ENCODE measurements at places on chromosomes 2 and 18. TPM values are rescaled to one million over a fixed set of nuclear protein-coding genes. Genes with fewer than 3 reads are reported as not detected.

Gene VAMP5
- total RNA-seq: not detected

Gene EPHA4
- 16.8 TPM for total RNA-seq

DNA sequence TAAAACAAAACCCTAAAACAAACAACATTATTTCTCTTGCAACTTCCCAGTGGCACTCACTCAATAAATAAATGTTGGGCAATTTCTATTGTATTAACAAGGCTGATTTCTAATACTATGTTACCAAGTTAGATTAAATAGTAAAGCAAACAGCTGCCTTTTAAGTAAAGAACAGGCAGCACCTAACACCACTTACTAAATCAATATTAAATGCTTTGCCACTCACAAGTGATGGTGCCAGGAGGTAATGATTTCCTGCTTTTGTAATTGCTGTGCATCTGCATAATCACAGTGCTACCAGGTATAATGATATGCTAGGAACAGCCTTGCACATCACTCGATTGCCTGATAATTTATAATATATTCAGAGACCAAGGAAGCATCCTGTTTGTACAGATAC, 276.5 kb downstream of the NBAS start:
- DNase-seq: no peak

DNA sequence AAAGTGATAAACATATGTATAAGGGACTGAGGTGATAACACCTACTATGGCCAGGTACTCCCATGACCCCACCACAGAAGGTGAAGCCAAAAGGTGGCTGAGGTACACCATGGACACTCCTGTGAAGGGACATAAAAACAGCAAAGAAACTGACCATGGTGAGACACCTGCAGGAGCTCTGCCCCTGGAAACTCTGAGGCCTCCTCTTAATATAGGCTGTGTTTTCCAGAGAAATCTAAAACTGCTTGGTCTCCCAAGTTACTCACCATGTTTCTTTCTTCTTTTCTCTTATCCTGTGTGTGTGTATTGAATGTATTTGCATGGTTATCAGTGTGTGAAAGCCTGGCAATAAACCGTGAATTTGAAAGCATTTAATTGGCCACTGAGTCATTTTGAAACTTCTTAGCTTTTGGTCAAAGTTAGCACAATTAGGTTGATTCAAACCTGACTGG, 739.3 kb upstream of the GCFC2 start:
- DNase-seq: no peak

Gene CCDC141
- not detected for total RNA-seq

DNA sequence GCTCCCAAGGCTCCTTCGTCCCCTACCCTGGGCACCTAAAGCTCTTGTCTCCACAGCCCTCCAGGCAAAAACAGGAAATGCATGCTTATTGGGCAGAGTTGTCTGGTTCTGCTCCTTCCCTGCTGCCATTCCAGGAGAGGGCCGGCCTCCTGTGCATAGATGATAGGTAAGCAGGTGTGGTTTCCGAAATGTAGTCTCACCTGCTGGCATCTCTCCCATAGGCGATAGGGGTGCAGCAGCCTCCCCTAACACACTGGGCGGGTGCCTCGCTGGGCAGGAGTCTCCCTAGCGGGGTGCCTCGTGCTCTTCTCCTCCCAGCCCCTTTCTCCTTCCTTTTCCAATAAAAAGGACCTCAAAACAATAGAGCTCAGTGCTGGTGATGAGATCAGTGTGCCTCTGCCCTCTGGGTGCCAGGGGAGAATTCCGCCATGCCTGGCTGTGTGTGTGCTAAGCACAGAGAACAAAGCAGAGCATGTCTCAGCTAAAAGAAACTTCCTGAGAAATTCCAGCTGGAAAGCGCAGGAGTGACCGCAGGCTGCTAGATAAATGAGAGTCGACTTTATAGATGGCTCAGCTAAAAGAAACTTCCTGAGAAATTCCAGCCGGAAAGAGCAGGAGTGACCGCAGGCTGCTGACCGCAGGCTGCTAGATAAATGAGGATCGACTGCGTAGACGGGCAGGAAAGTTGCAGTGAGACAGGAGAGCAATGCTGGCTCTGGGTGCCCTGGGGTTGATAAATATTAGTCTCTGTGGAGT, 11.3 kb upstream of the PXDN start:
- DNase-seq: no peak

Gene UPP2
- total RNA-seq: not detected

- no peak for DNase-seq
Measured at GRCh38 chr2:45130736-45131135, 121.5 kb upstream of the SIX2 start.

DNA sequence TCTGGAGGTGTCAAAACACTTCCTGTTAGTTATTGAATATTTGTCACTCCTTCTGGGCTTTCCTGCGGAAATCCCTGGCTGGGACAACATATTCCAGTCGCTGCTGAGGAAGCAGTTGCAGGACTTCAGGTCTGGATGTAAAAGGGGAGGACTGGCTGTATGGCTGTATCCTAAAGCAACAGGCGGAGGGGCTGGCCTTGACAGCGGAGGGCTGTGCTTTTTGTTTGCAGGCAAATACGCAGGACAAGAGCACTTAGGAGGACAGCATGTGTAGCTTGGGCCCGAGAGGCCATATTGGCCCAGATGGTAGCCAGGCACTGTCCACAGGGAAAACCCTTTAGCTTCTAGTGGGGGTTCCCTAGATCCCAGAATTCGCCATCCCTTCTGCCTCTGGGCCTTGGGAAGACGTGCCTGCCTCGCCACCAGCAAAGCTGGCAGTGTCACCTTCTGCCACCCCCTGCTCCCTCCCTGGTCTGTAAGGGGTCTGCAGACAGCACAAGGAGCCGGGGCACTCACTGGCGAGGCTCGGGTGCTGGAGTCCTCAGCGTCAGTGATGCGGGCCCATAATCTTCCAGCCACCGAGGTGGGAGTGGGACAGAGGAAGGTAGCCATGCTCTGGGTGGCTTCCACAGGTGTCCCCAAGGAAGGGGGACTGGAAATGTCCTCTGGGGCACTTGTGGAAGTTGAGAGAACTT, 6.7 kb downstream of the NPPC start:
- DNase-seq: no peak

GRCh38 chr2:136116151-136116812, 1.7 kb downstream of the CXCR4 start:
- no peak for DNase-seq

Gene L3MBTL4
- 0.59 TPM for total RNA-seq
